Stimulated activated CD4-positive, alpha-beta T cell treated with anti-CD3 and anti-CD28 coated beads, Interleukin-4, amount 100 ng/mL, for 4 hours (primary cell): ENCODE measurements at places on chromosomes 7 and 10.

DNA sequence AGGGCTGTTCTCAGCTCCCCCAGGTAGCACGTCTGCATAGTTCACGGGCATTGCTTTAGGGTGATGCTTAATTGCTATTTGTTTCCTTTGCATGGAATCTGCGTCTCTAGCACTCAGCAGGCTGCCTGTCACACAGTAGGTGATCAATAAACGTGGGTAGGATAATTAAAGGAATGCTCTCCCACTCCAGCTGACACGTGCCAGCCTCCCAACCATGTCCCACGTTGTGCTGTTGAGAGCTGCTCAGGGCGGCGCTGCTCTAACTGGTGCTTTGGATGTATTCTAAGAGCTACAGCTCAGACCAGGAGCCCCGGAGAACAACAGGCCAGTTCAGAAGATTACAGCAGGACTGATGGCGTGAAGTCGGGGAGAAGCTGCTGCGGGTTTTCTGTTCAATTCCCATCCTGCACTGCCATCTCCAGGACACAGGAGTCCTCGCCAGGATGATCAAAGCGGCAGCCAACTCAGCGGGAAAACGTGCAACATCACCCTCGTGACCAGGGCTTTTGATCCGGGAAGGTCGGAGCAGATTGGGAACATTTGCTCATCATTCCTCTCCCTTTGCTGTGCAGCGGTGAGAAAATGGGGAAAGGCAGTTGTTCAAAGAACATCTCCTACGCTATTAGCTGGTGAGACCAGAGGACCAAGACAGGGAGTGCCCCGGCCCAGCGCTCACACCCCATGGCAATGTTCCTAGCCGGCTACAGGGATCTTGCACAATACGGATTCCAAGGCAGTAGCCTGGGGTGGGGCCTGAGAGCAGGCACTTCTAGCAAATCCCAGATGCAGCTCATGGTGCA, 50.5 kb upstream of the FOXK1 start:
- no peak for DNase-seq

DNA sequence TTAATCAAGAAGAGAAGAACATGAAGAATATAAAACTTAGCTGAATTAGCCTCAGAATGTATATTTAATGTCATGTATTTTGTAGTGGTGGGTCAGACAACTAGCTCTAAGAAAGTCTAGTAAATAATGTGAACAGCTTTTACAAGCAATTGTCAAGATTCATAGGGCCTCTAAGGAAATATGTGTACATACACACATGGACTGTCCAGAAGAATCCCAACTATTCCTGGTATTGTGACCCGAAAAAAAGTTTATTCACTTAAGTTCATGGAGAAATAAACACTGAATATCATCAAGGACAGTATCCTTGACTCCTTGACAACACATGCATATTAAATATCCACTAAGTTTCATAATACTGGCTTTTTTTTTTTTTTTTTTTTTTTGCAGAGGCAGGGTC, 11.4 kb upstream of the TWIST1 start:
- no peak for DNase-seq

- no peak for DNase-seq
These were observed 32.5 kb upstream of the FEZF1 start for GRCh38 chr7:122337011-122337410.

DNA sequence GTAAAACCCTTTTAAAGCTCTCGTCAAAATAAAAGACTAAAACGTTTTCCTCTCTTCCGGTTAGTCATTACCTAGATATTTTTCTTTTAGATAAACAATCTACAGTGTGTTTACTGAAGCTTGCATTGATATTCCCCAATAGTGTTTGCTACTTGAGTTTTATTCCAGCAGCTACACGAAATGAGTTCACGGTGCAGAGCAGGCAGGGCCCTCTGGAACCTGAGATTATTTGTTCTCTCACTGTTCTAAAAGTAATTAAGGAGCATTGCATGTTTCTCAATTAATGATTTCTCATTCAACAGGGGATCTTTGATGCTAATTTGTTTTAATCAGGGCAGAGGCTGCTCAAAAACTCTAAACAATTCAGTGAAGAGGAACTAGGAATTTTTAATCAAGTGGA, 319.7 kb downstream of the GFRA1 start:
- DNase-seq = no peak

- no peak for DNase-seq
These were observed 61.9 kb downstream of the SPOCK2 start for GRCh38 chr10:72026278-72027111.
